GM06990 (cell line): ENCODE measurements at places on chromosomes 3 and 15.

- no peak for DNase-seq
Measured at GRCh38 chr15:55401786-55402246, 6.3 kb downstream of the CCPG1 start.

DNA sequence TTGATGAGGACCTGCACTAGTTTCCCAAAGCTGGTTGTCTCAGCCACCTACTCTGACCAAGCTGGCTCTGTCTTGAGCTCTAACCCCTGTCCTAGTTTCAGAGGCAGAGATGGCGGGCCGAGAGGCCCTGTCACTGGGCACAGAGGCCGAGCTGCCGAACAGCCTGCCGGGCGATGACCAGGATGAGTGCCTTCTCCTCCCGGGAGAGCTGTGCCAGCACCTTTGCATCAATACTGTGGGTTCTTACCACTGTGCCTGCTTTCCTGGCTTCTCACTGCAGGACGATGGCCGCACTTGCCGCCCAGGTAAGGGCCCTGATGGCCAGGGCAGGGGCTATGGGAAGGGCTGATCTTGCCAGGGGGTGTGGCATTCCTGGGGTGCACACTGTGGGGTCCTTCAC lies 69.1 kb downstream of the FBLN2 start:
- no peak for DNase-seq

DNA sequence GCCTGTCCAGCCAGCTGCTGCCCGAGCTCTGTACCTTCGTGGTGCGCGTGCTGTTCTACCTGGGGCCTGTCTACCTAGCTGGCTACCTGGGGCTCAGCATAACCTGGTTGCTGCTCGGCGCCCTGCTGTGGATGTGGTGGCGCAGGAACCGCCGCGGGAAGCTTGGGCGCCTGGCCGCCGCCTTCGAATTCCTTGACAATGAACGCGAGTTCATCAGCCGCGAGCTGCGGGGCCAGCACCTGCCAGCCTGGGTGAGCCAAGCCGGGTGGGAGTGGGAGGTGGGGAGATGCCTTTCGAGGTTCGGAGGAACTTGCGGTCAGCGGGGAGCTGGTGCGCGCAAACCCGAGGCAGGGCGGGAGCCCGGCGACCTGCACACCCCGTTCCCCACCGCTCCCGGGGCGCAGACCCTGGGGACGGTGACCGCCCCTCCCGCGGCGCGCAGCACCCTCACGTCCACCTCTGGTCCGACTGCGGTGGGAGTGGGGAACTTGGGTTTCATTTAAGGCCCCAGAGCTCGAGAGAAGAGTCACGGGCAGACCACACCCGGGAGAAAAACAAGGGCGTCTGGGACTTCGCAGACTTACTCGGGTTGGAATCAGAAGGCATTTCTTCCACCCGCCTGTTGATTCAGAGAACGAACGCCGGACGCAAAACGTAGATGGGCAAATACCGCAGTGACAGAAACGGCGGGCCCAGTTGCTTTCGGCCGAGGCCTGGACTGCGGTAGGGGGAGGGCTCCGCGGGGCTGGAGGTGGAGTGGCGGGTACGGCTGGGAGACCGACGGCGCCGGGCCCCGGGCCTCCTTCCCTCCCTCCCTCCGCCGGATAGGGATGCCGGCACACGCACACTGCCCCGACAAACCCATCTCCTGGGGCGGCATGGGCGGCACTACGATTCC lies 708 bp downstream of the ESYT3 start:
- DNase-seq = no peak

GRCh38 chr3:178684881-178685590 lies 148.8 kb downstream of the KCNMB2 start:
- no peak for DNase-seq

GRCh38 chr3:105387122-105387751 lies 20.5 kb downstream of the ALCAM start:
- no peak for DNase-seq

- DNase-seq = peak; percentile 13
Measured at GRCh38 chr3:140128631-140129030, 193.6 kb downstream of the CLSTN2 start.

- no peak for DNase-seq
Measured at GRCh38 chr3:45124352-45124751, 21.8 kb downstream of the CDCP1 start.

- DNase-seq = no peak
Measured at GRCh38 chr15:70628549-70628896, 134.8 kb downstream of the UACA start.

GRCh38 chr15:25792128-25792527 lies 71.0 kb downstream of the ATP10A start:
- DNase-seq = no peak

DNA sequence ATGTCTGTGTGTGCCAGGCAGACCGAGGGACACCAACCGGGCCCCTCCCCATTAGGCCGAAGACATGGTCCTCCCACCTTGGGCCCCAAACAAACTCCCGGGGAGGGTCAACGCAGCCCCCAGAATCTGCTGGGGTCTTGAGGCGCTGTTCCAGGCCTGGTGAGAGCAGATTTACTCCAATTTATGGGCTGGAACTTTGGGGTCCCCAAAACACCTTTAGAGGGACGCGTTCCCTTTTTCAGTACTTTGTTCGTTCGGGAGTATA lies 2.4 kb downstream of the GATA2 start:
- no peak for DNase-seq

DNA sequence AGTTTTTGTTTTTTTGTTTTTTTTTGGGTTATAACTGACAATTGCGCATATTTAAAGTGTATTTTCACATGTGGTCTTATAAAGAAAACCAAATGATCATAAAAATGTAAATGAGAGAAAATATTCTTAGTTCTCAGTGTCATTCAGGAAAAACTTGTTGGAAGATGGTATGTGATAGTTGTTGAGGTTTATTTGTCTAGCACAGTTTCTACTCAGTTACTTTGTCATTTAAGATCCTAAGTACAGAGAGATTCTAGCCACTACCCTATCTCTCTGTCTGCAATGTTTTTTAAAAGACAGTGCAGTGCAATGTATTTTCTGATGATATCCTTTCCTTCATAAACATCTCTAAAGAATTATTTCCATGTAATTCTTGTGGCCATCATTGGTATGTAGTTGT lies 46.1 kb downstream of the AKAP13 start:
- DNase-seq = no peak

DNA sequence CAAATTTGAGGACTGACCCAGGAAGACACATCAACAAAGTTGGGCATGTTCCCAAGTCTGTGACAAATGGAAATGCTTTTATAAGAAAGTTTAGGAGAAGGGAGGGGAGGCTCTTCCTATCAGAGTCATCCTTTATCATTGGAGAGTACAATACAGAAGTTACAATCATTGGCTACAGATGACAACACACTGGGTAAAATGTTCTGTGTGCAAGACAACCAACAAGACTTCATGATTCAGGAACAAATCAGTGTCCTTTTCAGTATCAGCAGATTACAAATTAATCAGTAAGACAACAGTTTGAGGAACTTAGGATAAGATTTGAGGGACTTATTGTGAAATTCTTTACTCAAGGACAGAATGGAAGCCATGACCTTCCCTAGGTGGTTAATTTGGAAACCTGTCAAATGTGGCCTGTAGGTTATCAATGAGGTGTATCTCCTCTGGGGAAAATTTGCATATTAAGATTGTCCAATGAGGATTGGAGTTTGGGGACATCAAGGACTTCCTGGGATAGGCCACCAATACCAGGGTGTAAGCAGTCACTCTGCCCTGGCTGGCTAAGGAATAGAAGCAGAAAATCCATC lies 274.4 kb upstream of the RORA start:
- no peak for DNase-seq

DNA sequence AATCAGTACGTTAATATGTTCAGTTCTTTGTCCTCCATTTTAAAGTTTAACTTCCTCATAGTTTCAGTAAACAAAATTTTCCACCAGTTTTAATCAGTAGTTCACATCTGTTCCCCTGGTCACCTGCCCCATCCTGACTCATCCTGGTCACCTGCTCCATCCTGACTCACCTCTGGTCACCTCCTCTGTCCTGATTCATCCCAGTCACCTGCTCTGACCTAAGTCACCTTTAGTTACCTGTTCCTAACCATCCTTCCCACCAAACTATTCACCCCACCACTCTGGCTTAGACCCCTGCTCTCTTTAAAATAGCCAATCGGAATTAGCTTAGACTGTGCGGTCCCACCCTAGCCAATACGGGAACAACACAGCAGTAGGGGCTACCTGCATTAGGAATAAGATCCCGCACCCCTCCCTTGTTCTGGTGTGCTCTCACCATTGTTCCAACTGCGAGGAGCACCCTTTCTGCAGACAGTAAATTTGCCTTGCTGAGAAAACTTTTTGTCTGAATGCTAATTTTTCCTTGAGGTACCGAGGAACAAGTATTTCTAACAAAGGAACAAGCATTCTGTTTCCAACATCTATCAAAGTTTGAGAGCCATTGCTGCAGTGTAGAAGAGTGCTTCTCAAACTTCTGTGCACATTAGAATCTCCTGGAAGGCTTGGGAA lies 169.3 kb downstream of the ADAMTS17 start:
- no peak for DNase-seq
